Activated CD4-positive, alpha-beta T cell treated with anti-CD3 and anti-CD28 coated beads, Interleukin-2, amount 50 U/mL, for 4 hours (primary cell): ENCODE measurements at places on chromosomes 13 and 19.

DNA sequence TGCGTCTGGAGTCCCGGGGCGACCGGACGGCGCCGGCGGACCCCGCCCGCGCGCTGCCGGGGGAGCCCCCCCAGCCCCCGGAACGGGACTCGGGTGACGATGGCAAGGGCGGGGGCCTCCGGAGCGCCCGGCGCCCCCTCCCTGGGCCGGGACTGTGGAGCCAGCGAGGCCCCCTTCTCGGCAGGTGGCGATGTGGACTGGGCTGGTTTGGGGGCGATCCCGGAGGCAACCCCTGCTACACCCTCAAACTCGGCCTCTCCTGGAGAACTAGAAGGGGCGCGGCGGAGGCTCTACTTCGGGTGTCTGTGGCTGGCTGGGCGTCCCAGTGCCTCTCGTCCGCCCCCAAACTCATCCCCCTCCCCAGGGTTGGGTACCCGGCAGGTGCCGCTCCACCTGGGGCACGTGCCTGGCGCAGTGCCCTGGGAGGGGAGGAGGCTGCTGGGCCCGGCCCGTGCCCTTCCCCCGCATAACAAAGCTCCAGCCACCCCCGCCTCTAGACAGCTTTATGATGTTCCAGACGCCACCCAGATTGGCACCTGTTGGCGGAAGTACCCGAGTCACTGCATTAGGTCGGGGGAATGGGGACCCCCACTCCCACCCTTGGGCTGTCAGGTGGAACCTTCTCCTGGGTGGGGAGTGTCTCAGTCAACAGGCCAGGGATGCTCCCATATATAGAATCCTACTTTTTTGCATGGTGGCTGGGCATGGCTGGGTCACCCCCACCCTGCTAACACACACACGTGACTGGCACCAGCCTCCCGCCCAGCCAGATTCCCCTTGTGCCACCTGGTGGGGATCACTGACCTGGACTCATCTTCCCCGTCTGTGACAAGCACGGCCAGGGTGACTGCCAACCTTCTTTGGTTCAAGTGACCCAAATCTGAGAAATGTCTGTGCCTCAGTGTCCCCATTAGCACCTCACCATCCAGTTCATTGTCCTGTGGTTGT is 722 bp downstream of the PKN1 start:
- DNase-seq, result peak; percentile 58

- DNase-seq, result no peak
These were observed at the start of gene FBXO17 for GRCh38 chr19:38975214-38975860. FBXO17 (minus strand) TSS chr19:38975742; CDS start chr19:38950319, 25,423 bp downstream.

DNA sequence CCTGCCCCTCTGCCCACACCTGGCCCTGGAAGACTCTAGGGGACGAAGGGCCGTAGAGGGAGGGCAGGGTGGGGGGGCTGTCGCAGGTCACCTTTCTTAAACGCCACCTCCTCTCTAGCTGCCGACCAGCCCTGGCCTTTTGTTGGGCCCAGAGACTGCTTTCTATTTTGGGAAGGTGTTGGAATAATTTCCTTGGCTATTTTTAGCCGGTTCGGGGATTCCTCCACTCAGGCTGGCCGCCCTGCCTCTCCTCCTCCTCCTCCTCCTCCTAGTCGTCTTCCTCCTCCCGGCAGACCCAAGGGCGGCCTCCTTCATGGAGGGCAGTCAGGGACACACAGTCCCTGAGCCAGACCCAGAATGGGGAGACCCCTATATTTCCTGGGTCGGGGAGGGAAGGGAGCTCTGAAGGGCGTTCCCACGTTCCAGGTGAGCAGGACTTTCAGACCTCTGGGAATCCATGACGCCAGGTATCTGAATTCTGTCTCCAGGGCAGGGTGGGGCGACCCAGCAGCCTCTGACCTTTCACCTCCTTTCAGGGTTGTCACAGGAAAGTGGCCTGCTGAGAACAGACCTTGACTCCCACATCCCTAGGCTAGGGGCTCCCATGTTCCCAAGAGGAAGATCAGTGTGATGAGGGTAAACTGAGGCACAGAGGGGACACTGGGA is 19.9 kb downstream of the GADD45B start:
- DNase-seq, result no peak

DNA sequence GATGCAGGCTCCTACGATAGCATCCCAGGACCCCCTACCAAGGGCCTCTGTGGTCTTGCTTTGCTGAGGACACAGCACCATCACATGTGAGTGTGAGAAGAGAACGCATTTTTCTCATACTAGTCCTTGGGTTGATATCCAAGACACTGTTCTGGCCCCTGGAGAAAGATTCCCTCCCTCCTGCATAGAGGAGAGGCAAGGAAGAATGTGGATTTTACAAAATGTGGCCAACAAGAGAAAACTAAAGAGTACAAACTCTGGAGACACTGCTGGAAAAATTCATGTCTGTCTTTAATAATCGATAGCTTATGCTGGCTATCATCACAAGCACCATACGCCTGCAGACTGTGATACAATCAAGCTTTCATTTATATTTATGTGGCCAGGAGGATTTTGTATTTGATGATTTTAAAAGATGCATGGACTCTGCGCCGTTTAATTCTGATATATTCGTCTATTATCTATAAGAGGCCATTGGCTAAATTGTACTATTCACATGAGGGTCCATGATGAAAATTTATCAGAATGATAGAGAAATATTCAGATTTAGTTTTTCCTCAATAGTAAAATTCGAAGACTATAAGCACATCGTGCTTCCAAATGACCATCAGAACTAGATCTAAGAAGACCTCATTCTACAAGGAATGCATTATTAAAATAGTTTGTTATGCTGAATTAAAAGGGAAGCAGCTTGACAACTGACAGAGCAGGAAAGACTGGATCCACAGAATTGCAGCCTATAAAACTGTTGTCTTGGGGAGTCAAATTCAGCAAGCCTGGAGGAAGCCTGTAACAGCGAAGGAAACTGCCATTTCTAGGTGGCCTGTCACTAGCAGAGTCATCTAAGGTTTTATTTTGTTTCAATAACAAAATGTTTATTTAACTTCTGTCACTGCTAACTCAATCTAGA is 578.7 kb downstream of the DIAPH3 start:
- DNase-seq, result no peak

DNA sequence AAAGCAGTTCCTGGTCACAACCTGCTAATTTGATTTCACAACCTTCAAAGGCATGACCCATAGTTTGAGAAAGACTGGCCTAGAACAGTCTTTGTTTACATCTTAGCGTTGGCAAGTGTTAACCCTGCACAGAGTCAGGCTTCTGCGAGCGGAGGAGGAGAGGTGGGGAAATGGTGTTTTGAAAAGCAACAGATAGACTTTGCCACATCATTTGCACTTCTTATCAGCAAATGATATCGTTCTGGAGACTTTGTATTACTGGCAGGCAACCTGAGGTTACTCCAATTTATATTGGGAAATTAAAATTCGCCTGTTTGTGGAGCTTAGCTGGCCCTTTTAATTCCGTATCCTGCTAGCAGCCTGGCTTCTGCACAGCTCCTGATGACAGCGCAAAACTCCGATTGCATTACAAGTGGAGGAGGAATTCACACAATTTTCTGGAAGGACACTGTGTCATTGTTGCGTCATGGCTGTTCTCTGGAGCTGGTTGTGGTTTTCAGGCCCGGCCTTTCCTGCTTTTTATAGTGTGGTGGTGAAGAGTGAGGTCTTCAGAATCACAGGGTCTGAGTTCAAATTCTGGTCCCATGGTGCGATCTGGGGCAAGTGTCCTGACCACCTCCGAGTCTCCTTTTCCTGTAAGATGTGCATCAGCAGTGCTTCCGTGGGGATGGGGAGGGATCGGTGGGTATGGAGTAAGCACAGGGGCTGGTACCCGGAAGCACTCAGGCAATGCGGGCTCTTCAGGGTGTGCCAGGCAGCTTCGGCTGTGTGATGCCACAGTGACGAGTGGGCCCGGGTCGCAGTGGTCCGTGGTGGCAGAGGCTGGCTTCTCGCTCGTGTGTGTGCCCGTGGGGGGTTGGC is 49.1 kb upstream of the EHD2 start:
- DNase-seq, result no peak

- no peak for DNase-seq
These were observed 61.1 kb upstream of the GPR12 start for GRCh38 chr13:26821672-26822071.

DNA sequence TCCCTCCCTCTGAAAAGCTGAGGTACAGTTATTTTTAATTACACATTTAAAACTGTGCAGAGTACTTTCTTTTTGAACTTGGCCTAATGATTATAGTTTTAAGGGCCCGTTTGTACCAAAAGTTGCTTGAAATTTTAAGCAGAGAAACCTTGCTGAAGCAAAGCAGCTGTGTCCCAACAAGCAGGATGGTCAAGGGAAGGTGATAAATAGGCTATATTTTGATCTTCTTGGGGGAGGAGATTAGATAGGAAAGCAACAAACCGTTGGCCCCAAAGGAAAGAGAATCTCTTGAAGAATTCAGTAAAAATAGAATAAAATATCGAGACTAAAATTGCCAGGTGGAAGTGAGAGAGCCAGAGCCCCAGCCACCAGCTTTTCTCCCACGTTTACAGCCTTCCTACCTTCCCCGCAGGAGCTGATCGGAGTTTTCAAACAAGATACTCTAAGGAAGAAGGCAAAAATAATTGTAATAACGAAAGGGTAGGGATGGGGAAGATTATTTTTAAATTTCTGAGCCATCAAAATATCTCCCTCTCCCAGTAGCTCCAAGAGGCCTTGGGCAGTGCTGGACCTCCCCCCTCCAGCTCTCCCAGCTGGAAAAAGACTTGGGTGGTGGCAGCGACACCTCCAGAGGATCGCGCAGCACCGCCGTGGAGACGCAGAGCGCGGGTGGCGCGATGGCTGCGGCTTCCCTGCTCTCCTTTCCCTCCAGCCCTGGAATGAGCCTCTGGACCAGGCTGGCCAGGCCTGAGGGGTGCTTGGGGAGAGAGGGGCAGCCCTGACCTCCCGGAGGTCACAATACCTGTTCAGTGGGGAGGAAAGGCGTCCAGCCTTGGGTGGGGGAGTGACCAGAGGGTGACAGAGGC is 5.8 kb downstream of the ZIC2 start:
- no peak for DNase-seq

- no peak for DNase-seq
These were observed 67.5 kb downstream of the ZNF98 start for GRCh38 chr19:22354665-22355064.

DNA sequence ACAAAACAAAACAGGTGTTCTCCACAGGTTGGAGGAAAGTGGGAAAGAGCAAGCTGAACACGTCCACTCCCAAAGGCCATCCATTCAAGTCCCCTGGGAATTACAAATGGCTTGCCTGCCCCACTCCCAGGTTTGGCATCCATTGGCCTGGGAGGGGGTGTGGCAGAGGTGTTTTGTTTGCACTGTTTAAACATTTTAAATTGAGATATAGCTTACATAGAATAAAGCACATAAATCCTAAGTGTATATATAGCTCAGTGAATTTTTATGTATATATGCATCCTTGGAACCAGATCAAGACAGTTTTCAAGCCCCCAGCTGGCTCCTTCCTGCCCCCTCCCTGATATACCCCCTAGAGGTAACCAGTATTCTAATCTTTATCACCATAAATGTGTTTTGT is 12.7 kb downstream of the SLC25A42 start:
- DNase-seq, result no peak

- no peak for DNase-seq
These were observed 8.7 kb downstream of the BRD4 start for GRCh38 chr19:15323496-15324235.

DNA sequence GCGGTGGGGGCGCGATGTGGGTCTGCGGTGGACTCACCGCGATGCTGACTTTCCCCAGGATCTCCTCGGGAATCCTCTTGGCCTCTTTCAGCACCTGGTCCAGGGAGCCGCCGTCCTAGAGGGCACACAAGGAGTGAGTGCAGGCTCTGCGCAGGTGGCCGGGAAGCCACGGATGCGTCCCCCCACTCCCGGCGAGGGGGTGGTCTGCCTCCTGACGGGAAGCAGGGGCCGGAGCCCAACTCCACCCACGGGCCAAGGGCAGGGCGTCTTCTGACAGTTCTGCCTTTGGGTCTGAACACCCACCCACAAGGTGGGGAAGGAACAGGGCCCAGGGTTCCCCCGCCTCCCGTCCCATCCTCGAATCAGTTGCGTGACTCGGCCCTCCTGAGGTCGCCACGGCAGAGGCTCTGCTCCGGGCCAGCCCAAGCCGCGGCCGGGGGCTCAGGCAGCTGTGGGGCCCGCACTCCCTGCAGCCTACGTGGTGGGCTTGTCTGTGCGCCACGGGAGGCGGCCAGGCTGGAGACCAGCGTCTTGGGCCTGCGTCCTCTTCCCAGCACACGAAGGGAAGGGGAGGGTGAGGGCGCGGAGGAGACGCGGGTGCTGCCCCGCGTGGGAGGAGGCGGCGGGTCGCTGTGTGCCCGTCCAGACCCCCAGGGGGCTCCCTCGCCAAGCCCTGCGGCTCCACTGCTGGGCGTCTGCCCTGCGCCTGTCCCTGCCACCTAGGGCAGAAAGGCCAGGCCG is 21.4 kb downstream of the MAP2K2 start:
- no peak for DNase-seq

- no peak for DNase-seq
These were observed 48.3 kb downstream of the LATS2 start for GRCh38 chr13:21012841-21013681.

DNA sequence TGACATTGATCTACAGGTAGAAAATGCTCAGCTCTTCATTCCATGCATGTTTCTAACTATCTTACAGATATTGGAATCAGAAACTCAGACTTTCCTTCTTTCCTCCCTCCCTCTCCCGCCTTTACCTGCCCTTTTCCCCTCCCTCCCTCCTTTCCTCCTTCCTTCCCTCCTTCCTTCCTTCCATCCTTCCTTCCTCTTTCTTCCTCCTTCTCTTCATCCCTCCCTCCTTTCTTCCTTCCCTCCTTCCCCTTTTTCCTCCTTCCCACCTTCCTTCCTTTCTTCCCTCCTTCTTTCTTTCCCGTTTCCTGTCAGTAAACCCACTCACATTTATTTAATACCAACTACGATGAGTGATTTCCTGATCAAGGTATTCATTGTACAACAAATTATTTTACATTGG is 113.4 kb upstream of the IRS2 start:
- no peak for DNase-seq

- DNase-seq, result peak; percentile 60
These were observed 11.4 kb downstream of the TPGS1 start for GRCh38 chr19:518598-519231.

DNA sequence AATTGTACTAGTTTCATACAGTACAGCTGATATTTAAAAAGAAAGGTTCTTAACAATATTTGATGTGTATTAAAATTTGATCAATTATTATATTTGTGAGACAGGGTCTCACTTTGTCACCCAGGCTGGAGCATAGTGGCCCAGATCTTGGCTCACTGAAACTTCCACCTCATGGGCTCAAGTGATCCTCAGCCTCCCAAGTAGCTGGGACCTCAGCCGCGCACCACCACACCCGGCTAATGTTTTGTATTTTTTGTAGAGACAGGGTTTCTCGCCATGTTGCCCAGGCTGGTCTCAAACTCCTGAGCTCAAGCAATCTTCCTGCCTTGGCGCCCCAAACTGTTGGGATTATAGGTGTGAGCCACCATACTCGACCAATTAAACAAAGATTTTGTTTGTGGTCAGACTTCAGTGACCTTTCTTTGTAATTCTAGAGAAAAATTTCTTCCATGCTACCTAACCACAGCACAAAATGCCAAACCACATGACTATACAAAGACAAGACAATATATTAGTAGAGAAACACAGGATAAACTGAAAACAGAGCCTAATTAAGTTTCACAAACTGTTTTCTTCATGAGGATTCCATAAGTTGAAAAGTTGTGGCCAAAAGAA is 59.6 kb downstream of the RBM26 start:
- DNase-seq, result no peak

GRCh38 chr13:37085606-37086005 is 19.9 kb downstream of the CSNK1A1L start:
- no peak for DNase-seq
